ENCODE measurements at places on chromosomes 4 and X.

GRCh38 chr4:173498023-173498422, 32.0 kb downstream of the HAND2 start:
- DNase-seq: no peak

- no peak for DNase-seq
These were observed 18.8 kb upstream of the SMIM14 start for GRCh38 chr4:39657465-39657864.

- no peak for DNase-seq
These were observed 332.6 kb downstream of the DTHD1 start for GRCh38 chr4:36614011-36614410.

- DNase-seq: no peak
These were observed 29.9 kb upstream of the PGRMC1 start for GRCh38 chrX:119206203-119206602.

GRCh38 chrX:7120878-7121219, 26.7 kb upstream of the STS start:
- no peak for DNase-seq

- DNase-seq: no peak
These were observed 96.1 kb downstream of the REELD1 start for GRCh38 chr4:146310319-146311021.

DNA sequence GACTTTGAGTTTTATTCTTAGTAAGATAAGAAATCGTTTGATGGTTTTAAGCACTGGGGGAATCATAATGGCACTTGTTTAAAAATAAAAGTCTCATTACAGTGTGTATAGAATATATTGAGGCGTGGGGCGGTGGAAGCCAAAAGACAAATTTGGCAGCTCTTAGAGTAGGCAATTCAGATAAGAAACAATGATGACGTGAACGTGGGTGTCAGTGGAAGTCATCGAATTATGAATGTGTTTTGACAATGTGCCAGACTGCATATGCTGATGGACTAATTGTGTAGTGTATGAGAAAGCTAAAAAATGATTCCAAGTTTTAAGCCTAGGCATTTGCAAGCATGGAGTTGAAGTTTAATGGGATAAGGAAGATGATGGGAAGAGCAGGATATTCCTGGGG, 35.8 kb downstream of the SPANXD start:
- no peak for DNase-seq

DNA sequence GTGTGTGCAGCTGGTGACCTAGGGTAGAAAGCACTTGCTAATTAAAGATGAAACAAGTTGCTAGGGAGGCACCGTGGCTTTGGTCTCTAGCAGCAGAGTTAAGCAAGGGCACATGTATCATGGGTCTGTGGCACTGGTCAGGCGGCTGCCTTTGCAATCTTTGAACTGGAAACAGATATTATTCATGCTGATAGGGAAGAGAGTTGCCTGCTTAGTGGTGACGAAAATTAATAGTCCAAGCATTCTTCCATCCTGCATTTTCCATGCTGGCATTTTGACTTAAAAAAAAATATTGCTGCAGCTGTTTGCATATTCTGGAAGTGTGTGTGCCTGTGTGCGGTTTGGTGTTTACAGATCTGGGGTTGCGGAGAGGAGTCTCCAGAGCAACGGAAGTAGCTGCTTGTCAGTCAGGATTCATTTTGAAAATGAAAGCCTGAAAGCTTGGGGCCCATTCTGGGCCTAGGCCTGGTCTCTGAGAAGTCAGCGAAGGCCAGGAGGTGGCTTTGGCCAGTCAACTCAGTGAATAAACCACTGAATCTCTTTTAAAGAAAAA, 2.3 kb upstream of the SOWAHD start:
- no peak for DNase-seq

DNA sequence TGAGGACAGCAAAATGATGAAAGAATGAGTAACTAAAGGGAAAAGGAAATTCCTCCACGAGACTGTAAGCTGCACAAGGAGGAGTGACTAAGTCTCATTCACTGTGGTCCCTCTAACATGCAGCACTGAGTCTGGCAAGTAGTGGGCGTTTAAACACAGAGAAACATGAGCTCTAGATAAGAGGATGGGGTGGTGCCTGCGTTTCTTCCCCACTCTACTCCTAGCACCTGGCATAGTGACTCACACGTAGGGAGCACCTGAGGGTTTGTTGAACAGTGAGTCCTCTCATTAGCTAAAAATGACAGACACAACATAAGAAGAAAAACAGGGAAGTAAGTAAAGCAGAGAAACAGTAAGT, 105.8 kb upstream of the CBR4 start:
- no peak for DNase-seq

DNA sequence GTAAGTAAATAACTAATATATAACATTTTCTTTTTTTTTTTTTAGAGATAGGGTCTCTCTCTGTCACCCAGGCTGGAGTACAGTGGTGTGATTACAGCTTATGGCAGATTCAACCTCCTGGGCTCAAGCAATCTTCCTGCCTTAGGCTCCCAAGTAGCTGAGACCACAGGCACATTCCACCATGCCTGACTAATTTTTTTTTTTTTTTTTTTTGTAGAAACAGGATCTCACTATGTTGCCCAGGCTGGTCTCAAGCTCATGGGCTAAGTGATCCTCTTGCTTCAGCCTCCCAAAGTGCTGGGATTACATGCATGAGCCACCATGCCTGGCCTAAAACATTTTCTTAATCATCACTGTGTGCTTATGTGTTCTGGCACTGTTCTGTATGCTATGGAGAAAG, 32.8 kb downstream of the MGARP start:
- DNase-seq: no peak

- no peak for DNase-seq
These were observed 19.3 kb upstream of the HTRA3 start for GRCh38 chr4:8250227-8250626.

DNA sequence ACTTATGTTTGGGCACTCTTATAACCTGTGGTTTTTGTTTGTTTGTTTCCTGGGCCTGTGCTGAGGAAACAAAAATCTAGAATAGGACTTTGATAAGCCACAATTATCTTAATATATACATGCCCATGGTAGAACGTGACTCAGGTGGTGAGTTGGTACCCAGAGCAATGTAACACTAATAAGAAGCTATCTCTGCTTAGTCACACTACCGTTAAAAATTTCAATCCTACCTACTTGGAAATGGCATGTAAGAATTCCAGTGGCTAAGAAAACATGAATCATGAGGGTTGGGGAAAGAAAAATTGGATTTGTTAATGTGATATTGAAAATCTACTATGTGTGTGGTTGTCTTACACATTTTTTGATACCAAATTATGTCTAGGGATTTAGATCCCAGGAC, 30.5 kb upstream of the ADGRG2 start:
- no peak for DNase-seq

DNA sequence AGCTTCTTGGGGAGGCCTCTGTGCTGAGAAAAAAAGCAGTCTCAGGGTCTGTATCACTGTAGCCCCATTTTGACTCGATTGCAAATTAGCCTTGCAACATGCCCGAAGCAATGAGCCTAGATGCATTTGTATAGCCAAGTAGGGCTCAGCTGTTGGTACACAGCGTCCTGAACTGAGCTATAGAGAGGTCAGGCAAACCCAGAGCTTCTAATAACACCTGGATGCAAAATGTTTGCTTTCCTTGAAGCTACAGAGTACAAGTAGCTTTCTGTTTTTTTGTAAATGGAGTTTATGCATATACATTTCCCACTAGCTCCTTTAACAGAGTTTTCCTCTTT, 87.8 kb downstream of the PLAC1 start:
- no peak for DNase-seq

DNA sequence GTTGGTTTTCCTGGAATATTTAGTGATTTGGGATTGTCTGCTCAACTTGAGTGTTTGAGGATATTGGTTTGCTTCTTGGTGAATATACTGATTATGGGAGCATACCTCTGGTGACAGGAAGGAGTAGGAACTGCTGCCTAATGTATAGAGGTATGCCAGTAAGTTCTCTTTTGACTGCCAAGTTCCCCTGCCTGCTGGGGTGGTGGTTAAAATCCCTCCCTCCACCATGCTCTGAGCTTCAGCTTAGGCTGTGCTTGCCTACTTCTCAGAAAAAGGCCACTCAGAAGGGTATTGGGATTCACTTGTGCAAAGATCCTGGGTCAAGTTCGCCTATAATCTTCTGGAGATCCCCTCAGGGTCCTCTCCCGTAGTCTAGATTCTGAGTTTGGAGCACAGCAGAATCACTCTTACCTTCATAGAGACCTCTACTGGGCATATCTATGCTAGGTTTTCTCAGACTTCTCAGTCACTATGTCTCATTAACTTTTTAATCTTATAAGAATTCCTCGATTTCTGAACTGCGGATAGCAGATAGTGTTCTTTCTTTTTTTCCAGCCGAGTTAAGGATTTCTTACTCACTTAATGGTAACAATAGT, 44.7 kb upstream of the DCK start:
- no peak for DNase-seq

GRCh38 chr4:82898322-82899243, 2.0 kb upstream of the THAP9 start:
- DNase-seq: no peak

- no peak for DNase-seq
These were observed 131.4 kb downstream of the CBR4 start for GRCh38 chr4:168878623-168879022.

GRCh38 chr4:11263208-11263607, 165.5 kb downstream of the HS3ST1 start:
- DNase-seq: no peak

DNA sequence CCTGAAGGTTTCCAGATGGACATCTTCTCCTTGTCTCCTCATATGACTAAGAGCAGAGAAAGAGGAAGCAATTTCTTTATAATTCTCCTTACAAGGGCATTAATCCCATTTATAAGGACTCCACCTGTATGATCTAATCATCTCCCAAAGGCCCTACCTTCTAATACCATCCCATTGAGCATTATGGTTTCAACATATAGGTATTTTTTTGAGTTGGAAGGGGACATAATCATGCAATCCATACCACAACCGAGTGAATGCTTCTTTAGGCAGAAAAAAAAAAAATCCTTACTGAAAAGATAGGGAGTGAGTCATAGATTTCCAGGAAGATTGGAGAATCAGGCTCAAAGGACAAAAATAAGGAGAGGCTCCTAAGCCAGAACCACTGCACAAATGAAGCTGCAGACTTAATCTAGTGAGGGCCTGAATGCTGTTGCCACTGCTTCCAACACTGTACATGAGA, 312.5 kb upstream of the HS3ST1 start:
- DNase-seq: no peak

- no peak for DNase-seq
These were observed 11.1 kb upstream of the FAM9C start for GRCh38 chrX:13055486-13055885.

GRCh38 chr4:157271166-157271869, 50.8 kb downstream of the GRIA2 start:
- no peak for DNase-seq

DNA sequence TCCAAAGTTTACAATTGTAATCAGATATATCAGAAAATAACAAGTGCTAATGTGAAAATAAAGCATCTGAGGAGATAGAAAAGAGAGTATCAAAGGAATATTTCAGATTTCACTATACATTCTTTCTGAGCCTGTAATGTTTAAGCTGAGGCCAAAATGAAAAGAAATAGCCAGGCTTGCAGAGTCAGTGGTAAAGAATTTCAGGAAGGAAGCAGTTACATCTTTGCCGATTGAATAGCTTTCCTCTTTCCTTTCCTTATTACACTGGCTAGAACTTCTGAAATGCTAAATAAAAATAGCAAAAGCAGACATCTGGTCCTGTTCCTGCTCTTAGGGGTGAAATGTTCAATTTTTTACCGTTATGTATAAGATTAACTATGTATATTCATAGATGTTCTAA, 1441.6 kb upstream of the PCDH7 start:
- DNase-seq: no peak

- DNase-seq: no peak
These were observed 14.0 kb downstream of the RBMX start for GRCh38 chrX:136866337-136867095.

DNA sequence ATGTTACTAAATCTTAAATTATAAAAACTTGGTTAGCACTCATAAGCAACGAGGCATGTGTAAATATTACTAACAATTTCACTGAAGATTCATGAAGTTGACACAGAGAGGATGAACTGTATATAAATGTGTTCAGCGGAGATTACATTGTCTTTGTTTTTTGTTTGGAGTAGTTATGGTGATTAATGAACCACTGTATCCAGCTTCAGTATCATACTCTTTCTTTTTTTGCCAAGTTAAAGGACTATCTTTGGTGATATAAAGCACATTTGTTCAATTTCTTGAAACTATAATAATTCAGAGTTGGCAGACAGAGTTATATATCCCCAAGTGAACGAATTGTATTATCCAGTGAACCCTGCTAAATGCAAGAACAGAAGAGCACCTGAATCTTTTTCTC, 497.6 kb downstream of the CCSER1 start:
- peak; percentile 27 for DNase-seq

DNA sequence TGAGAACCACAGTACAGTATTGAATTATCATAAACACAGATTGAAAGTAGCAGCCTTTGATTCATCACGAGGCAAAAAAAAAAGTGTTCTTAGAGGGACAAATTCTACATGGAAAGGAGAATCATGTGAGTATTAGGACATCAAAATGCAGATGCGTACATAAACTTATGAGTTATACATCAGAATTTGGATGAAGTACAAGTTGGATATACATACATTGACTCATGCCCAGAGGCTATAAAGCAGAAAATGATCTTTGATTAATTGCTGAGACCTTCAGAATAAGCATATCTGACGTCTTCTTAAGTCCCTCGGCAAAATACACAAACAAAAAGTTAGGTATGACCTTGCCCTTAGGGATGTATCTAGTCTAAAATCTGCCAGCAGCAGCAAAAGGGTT, 206.4 kb downstream of the LDB2 start:
- no peak for DNase-seq

GRCh38 chr4:2843941-2844584, 419 bp downstream of the ADD1 start:
- DNase-seq: no peak

- DNase-seq: peak; percentile 52
These were observed 32.1 kb downstream of the ZGRF1 start for GRCh38 chr4:112604589-112604988.

DNA sequence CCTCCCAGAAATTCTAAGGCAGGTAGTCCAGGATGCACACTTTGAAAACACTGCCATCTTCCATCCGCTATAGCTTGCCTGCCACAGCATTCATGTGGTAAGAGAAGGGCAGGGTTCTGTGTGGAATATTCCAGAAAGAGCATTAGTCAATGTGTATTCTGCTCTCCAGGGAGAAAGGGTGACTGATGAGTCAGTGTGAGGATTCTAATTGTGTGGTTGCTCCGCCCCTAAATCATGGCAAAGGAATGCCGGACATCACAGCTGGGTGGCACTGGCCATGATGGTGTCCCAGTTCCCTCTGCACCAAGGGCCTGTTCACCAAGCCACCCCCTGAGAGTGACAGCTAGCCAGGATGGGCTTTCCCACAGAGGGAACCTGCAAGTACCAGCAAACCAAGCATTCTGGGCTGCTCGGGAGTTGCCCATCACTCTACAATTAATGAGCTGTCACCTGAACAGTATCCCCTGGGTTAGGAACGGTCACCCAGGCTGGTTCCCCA, 9.5 kb downstream of the IDS start:
- no peak for DNase-seq

- DNase-seq: peak; percentile 85
These were observed 102.0 kb downstream of the PTTG2 start for GRCh38 chr4:38062088-38062775.

Data from renal pelvis (tissue), 12 donors.